ENCODE measurements at places on chromosomes 6 and 20. TPM values are rescaled to one million over a fixed set of nuclear protein-coding genes. Genes with fewer than 3 reads are reported as not detected.

- no peak for DNase-seq
Measured at GRCh38 chr6:134389658-134390057, 71.7 kb upstream of the SGK1 start.

DNA sequence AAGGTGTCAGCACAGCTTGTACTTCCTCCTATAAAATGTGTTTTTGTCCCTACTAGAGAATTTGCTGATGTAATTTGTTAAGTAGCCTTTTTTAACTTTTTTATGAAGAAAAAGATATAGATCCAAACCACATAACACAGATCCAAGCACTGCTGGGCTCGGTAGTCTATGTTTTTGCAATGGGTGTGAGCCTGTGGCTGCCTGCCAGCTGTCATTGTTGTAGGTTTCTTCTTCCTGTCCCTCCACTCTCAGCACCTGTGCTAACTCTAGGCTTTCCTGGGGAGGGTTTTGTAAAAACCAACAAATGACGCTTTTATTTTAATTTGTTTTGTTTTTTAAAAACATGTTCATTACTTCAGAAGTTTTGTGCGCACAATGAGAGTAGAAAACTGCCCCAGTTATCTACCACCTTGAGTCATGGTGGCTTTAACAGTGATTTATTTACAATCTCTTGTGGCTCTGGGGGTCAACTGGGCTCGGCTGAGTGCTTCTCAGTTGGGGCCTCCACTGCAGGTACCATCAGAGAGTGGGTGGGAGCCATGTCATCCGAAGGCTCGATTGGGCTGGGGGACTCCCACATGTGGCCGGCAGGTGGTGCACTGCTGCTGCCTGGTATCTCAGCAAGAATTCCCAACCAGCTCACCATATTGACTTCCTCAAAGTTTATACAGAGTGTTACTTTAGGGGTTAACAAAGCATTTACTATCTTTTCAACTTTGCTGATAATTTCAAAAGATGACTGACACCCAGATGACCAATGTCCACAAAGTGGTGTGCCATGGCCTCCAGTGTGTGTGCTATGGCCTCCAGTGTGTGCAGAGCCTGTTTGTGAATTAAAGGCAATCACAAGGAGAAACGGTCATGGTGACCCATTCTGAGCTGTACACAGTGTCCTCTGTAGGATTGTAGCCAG lies 3.0 kb upstream of the CCR6 start:
- DNase-seq, result no peak

The EIF2S2 gene
- 46.2 TPM for total RNA-seq

The SLC16A10 gene
- 12.2 TPM for total RNA-seq

- DNase-seq, result no peak
Measured at GRCh38 chr20:63431944-63432343, 40.5 kb downstream of the KCNQ2 start.

The RING1 gene
- total RNA-seq, result 38.1 TPM

The CEP85L gene
- total RNA-seq, result 21.3 TPM

DNA sequence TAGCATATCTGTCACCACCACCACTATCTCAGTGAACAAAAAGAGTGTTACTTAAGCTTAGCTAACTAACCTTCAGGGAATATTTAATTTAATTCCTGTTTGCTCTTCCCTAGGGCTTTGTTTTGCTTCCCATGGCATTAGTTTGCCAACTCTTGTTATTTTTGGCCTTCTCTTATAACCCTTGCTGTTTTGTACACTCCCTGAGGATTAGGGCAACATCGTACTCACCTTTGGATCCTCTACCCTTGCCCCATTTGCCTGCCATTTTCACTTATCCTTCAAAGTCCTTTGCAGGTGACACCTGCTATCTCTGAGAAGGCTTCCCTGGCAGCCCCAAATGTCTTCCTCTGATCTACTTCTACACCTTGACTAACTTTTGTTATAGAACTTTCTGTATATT lies 23.7 kb downstream of the ACOT13 start:
- DNase-seq, result no peak

The PRSS35 gene
- 4.7 TPM for total RNA-seq

DNA sequence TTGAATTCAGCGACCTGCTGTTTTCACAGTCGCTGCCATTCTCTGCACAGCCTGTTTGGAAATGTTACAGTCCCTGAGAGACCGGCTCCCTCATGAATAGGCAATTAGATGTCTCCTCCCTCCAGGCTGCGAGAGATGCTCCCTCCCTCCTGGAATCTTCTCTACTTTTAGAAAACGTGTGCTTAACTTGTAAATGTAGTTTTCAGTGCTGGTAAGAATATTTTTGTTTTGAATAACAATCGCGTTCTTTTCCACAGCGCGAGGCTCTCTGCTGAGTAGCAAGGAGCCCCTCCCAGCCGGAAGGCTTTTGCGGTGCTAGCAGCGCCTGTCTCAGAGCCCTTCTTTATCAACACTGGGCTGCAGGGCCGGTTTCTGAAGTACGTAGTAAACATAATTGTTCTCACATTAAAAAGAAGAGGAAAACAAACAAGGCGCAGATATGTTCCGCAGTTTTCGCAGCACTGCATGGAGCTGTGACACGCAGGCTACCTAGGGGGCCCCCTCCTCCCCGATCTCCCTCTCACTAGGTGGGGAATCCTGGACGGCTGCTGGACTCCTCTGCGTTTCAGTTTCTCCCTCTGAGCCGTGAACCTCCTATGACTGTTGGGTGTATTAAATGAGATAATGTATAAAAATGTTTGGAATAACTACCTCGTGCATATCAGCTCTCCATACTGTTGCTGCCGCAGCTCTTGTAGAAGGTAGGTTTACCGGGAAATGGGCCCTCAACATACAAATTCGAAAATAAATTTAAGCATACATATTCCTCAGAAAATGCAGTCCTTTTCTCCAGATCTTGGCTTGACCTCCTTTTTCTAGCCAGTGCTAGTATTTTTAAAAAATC lies 79.0 kb upstream of the SPACA1 start:
- DNase-seq, result peak; percentile 33

GRCh38 chr20:60213126-60213893 lies 255.1 kb downstream of the CDH26 start:
- DNase-seq, result no peak

The SLC32A1 gene
- not detected for total RNA-seq

- DNase-seq, result peak; percentile 90
Measured at GRCh38 chr20:362271-363254, 15.7 kb downstream of the NRSN2 start.

- DNase-seq, result no peak
Measured at GRCh38 chr20:50392138-50392866, 117.9 kb upstream of the PTPN1 start.

DNA sequence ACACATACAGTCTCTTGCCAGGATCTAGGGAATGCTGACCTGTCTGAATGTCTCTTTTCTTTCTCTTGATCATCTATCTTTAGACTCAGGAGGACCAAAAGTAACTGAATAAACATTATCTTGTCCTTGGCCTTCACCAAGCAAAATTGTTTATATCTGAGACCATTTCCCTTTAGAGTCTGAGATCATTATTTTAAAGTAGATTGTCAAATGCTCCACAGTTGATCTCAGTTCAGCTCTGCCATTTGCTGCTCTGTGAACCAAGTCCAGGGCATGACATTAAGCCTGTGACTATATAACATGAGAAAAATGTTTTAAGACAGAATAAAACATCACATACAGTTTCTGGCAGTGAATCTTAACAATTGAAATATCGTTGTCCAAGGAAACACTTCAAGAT lies 148.3 kb upstream of the NRSN1 start:
- no peak for DNase-seq

The CYP39A1 gene
- 2.0 TPM for total RNA-seq

GRCh38 chr6:157645201-157645795 lies 177.7 kb upstream of the SNX9 start:
- no peak for DNase-seq

- no peak for DNase-seq
Measured at GRCh38 chr6:1053586-1053985, 258.3 kb upstream of the FOXQ1 start.

The ABHD16A gene
- 48.1 TPM for total RNA-seq

DNA sequence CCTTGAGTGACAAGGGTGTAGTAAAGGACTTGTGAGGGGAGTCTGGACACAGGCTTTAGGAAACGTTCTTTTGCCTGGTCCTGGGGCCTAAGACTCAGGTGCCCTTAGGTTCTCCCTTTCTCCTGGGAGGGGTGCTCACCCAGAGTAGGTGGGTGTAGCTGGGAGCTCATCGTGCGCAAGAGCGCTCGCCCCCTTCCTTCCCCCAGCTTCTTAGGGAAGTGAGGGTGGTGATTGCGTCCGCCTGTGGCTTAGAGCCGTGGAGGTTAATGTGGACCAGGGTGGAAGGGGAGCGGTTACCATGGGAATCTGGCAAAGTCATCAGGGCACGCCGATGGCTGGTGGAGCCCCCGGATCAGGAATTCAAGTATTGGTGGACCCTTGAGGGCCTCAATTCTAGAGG lies 3.3 kb upstream of the AARS2 start:
- DNase-seq, result no peak

The BPIFB1 gene
- total RNA-seq, result not detected

The BFSP1 gene
- 2.6 TPM for total RNA-seq

- DNase-seq, result no peak
Measured at GRCh38 chr6:110514818-110515217, 38.4 kb upstream of the SLC22A16 start.

The SCGN gene
- not detected for total RNA-seq

The GPX5 gene
- total RNA-seq, result not detected

DNA sequence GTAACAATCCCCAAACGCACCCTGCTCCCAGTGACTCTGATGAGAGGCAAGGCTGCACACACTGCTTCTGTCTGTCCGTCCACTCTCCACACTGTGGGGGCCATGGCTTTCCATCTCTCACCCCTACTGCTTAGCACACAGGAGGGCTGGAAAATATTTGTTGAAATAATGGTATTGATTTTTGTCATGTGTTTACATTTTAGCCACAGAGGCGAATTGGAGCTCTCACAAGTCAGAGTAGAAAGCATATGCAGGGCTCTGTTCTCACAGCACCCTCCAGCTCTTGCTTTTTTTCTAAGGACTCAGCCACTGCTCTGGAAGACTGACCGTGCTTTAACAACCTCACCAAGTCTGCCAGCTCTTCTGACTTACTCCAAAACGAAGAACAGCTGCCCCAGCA lies 273.8 kb downstream of the GMDS start:
- DNase-seq, result no peak

DNA sequence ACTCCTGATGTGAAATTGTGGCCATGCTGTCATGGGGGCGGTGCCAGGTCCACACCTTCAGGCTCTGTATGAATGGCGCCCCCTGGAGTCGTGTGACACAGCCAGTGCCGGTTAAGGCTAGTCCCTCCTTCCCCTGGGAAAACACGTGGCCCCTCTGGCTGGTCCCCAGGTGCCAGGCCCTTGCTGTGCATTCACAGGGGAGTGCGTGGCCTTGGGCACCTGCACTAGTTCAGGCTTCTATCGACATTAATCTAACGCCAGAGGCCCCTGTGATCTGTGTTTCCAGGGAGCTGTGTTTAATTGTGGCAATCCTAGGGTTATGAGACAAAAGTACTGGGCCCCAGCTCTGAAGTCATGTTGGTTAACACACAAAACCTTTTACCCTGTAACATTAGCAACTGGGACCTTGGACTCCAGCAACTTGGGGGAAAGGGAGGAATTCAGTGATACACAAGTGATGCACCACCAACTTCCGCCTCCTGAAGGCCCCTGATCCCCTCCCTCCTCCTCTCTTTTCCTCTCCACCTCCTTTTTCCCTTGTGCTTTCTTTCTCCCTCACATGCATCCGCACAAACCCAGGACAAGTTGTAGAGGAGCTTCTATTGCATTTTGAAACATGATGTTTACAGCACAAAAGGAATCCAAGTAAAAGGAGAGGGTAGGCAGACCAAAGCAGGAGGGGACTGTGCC lies 74.0 kb downstream of the SSR1 start:
- peak; percentile 94 for DNase-seq

The SERINC1 gene
- total RNA-seq, result 264 TPM

GRCh38 chr6:36149476-36149875 lies 19.2 kb downstream of the MAPK13 start:
- no peak for DNase-seq

DNA sequence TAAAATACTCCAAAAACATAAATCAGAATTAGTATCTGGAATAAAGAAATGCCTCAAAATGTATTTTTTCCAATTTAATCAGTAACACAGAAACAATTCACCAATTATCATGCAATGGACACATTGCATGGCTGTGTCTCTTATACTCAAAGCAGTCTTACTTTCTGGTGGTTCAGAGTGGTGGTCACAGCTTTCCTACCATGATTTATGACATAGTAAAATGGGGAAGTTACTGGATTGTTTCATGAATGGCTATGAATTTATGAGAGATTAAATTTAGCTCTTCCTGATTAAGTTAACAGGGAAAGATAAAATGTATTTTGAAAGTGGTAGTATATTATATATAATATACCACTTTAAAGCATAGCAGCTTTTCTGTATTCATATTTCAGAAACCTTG lies 331.5 kb upstream of the MAP3K7 start:
- no peak for DNase-seq

The ASIP gene
- total RNA-seq, result not detected
